Suppressor macrophage (primary cell): ENCODE measurements at places on chromosomes 12 and 14.

DNA sequence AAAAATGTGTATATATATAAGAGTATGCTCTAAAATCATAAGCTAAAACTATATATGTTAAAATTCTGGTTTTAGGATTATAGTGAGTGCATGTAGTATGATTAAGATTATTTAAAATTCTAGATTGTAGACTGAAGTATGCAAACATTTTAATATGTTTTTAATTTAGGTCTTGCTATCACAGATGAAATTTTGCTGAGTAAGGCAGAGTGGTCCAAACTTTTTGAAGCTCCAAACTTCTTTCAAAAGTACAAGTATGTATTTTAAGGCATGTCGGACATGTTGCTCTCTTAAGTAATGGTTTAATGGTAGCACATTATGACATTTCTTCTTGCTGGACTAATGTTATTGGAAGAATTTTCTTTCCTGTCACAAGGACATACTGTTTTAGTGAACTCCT is 34.6 kb downstream of the PAPOLA start:
- no peak for DNase-seq

DNA sequence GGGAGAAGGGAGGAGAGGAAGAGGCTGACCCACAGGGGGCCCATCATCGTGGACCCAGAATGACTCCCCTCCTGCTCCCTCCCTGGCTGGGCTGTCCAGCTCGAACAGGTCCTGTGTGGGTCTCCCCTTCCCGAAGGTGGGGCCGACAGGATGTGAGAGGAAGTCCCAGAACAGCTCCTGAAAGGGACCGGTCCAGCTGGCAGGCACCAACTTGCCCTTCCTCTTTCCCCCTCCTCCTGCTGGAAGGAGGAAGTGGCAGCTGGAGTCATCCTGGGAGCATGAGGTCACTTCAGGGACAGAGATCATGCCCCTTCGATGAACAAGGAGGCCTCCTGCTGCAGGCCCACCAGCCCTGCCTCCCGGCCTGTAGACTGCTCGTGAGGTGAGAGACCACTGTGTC is 35.0 kb upstream of the BEGAIN start:
- DNase-seq = peak; percentile 85

- no peak for DNase-seq
These were observed 7.0 kb downstream of the ACVRL1 start for GRCh38 chr12:51914034-51914923.

GRCh38 chr12:71685914-71686657 is at the start of gene TMEM19:
Gene TMEM19, plus strand, starts transcription at chr12:71686082. Its CDS starts 599 bp downstream, at chr12:71686681.
- DNase-seq = peak; percentile 97

DNA sequence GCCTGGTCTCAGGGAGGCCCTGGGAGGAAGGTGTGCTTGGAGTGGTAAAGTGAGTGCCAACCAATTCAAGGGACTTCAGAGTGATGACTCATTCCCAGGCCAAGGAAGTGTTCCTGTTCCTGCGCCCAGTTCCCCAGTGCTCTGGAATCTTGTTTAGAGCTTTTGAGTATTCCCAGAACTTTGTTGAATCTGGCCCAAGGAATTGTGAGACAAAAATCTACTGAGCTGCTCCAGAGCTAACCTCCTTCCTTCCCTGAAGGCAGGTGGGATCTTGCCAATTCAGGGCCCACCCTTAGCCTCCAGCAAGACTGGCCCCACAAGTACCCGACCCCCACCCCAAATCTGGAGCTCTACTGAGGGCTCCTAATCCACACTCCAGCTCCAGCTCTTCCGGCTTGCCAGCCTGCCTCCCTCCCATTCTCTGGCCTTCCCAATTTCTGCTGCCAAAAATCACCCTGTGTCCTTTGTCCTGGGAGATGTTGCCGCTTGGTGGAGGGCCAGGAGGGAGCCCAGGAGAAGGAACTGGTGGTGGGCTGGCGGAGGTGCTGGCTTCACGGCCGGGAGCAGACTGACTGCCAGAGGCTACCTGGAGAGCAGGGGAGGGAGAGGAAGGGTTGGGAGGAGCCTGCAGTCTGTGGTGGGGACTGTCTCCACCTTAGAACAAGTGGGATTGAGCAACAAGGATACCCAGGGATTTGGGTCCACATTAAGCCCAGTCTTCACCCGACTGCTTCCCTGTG is 2.0 kb upstream of the ATN1 start:
- DNase-seq = no peak

- no peak for DNase-seq
These were observed 74.4 kb upstream of the MAP1LC3B2 start for GRCh38 chr12:116484807-116485206.

GRCh38 chr14:52254086-52254485 is 13.4 kb upstream of the PTGDR start:
- no peak for DNase-seq

DNA sequence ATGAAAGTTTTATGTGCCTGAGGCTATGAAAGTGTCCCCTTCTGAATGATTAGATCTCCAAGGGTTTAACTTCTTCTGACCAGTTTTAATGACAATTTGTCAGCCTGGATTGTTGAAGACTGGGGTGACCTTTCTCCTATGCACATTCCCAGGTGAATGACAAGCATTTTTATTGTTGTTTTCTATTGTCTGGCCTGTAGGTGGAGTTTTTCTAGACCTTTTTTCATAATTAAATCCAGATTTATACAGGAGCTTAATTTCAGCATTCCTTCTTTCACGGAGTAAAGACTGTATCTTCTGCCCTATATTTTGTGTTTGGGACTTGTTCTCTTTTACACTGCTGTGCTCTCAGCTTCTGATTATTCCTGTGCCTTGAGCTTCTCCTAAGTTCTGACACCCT is 125.0 kb upstream of the FAR2 start:
- no peak for DNase-seq

DNA sequence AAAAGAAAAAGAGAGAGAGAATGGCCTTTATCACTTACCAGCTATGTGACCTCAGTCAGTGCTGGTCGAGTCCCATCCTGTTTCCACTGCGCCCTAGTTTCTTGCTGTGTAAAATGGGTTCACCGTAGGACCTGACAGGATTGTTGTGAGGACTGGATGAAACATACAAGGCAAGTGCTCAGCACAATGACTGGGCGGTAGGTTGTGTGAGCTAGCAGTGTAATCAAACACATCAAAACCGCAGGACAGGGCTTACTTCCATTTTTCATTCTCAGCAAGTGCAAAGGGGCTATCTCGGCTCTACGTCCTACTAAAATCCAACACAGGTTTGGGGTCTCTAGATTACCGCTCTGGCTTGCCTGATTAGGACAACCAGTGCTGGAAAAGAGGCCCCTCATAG is 36.4 kb upstream of the ATXN2 start:
- DNase-seq = peak; percentile 15

- DNase-seq = no peak
These were observed 104.1 kb downstream of the ANO2 start for GRCh38 chr12:5840944-5841343.

GRCh38 chr14:70567791-70568190 is 32.7 kb downstream of the MED6 start:
- DNase-seq = peak; percentile 13

GRCh38 chr12:88623777-88624548 is 43.7 kb upstream of the KITLG start:
- DNase-seq = no peak

GRCh38 chr12:15646581-15646980 is 142.6 kb downstream of the EPS8 start:
- DNase-seq = no peak

DNA sequence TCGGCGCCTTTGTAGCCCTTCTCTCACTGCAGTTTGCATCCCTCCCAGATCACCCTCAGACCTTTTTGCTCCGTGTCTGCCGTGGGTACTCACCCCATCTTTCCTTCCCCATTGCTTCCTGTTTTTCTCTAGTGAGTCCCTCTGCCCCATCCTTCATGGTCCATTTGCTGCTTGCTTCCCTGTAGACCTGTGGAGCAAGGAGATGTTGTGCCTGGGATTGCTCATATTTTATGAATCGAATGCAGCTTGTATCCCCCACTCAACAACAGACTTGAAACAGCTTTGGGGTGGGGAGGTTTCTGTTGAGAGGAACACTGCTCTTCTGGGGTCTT is 661 bp downstream of the DENR start:
- peak; percentile 21 for DNase-seq

DNA sequence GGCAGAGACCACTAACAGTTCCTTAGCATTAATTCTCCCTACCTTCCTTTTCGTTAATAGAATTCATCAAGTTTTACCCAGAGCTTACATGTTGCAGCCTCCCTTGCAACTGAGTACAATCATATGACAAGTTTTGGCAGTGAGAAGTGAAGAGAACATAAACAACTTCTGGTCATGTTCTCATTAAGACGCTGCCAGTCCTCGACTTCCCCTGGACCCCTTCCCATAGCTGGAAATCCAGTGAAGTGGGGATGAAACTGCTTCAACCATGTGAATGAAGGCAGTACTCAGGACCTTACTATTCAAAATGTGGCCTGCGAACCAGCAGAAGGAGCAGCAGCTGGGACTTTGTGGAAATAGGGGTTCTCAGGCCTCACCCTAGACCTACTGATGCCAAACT is 133.9 kb downstream of the SPTSSA start:
- no peak for DNase-seq

- DNase-seq = no peak
These were observed 551.2 kb upstream of the SEL1L start for GRCh38 chr14:82084813-82085212.
